Smooth muscle cell of the umbilical artery (primary cell): ENCODE measurements at places on chromosomes 5 and 9. TPM values are rescaled to one million over a fixed set of nuclear protein-coding genes. Genes with fewer than 3 reads are reported as not detected.

The SPOUT1 gene
- total RNA-seq = 16.0 and 28.7 TPM in 2 replicates

The ENTREP1 gene
- under 0.01 and 0.05 TPM in 2 replicates for total RNA-seq

The KIAA1191 gene
- total RNA-seq = 76.3 and 103 TPM in 2 replicates

The PPP3R2 gene
- not detected in 2 replicates for total RNA-seq

The PCDHB16 gene
- 0.09 and 0.30 TPM in 2 replicates for total RNA-seq

The LVRN gene
- total RNA-seq = 0.51 and 0.59 TPM in 2 replicates

The OR1J2 gene
- not detected in 2 replicates for total RNA-seq

The SEMA5A gene
- total RNA-seq = 19.3 and 26.1 TPM in 2 replicates

The SPINK4 gene
- not detected in 2 replicates for total RNA-seq

The COL5A1 gene
- 1,286 and 1,941 TPM in 2 replicates for total RNA-seq

The DBH gene
- total RNA-seq = not detected in 2 replicates

The PFN3 gene
- not detected in 2 replicates for total RNA-seq

The FCN2 gene
- total RNA-seq = not detected in 2 replicates

The GCNT1 gene
- 27.3 and 38.4 TPM in 2 replicates for total RNA-seq

The BSPRY gene
- not detected in 2 replicates for total RNA-seq

The MLANA gene
- 0.05 TPM in 1 of 2 replicates, not detected in the other for total RNA-seq

The CDH18 gene
- 2.7 and 4.1 TPM in 2 replicates for total RNA-seq

The MEIKIN gene
- total RNA-seq = not detected in 2 replicates

The ITGA2 gene
- total RNA-seq = 72.5 and 294 TPM in 2 replicates

The LRRC19 gene
- total RNA-seq = not detected in 2 replicates

The INSL4 gene
- total RNA-seq = not detected in 2 replicates

The SIL1 gene
- total RNA-seq = 93.1 and 188 TPM in 2 replicates

The TMEM245 gene
- total RNA-seq = 60.0 TPM in 2 replicates

The TSSK1B gene
- 0.30 and 0.46 TPM in 2 replicates for total RNA-seq
